ENCODE measurements at places on chromosomes 3 and 15. TPM values are rescaled to one million over a fixed set of nuclear protein-coding genes. Genes with fewer than 3 reads are reported as not detected.
A peak's percentile ranks its signal among the peaks of the same experiment; 100 is the strongest.

DNA sequence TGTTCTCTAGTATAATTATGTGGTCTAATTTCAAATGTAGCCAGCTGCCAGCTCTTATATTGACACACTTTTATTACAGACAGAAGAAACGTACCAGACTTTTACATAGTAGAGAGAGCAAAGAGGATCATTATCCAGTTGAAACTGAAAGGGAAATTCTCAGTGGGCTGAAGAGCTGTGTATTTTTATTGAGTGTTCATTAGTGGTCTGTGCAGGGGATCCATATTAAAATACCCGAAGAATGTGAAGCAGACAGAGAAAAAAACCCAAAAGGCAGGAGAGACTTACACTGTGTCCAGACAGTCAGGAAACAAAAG lies 41.3 kb downstream of the MYRIP start:
- no peak overlapping the region for H3K27ac ChIP-seq
- H3K4me3 ChIP-seq, result no peak overlapping the region
- no peak for DNase-seq
- H3K27me3 ChIP-seq, result no peaks in the 10 kb centered on the region
- no peaks in the 10 kb centered on the region for H3K4me1 ChIP-seq

GRCh38 chr3:32146746-32147211 lies 40.4 kb downstream of the GPD1L start:
- no peak for DNase-seq
- peaks cover 51% of the 10 kb centered on the region for H3K36me3 ChIP-seq
- no peaks in the 10 kb centered on the region for H3K4me1 ChIP-seq
- H3K27me3 ChIP-seq, result no peaks in the 10 kb centered on the region
- H3K4me3 ChIP-seq, result no peak overlapping the region
- H3K27ac ChIP-seq, result no peak overlapping the region

ZNF660 gene
- total RNA-seq, result 0.05 TPM

VIPR1 gene
- total RNA-seq, result 67.6 TPM

DNA sequence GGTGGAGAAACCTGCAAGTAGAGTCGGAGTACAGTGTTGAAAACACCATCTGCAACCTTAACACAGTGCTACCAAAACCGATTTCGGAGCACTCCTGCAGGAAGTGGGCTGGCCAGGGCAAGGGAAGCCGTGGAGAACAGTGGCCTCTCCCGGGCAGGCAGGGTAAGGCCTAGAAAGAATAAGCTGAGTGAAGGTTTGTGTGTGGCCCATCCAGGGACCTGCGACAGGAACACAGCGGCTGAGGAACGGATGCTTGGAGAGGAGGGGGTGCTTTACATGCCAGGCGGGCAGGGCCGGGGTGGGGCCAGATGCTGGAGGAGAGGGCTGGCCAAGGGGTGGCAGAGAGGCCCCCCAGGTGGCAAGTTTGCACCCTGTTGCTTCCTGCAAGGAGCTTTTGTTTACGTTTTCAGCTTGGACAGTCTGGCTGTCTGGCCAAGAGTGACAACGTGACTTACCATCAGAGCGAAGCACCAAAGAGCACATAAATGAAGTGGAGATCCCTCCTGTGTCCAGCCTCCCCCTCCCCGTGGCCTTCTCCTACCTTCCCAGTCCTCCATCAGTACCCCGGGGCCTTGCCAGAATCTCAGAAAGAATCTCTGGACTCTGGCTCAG lies 156.5 kb downstream of the PGPEP1L start:
- peak overlapping the region; percentile 53 for H3K27ac ChIP-seq
- DNase-seq, result peak; percentile 61
- peak overlapping the region; percentile 87 for H3K4me3 ChIP-seq
- H3K4me1 ChIP-seq, result peaks cover 39% of the 10 kb centered on the region

NEK11 gene
- 4.2 TPM for total RNA-seq

DNA sequence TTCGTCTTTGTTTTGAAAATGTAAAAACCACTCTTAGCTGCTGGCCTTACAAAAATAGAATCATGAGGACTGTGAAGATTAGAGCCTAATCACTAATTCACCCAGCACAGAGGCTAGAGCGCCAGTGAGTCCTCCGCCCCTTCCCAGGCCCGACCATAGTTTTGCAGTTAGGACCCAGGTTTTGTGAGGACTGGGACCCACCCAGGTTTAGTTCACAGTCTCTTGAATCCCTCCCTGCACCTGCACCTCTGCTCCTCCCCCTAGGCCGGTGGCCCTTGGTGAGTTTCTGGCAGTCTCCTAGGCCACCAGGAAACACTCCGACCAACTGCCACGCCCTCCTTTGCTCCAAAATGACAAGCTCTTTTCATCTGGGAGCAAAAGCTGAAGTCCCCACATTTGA lies 136.0 kb upstream of the CCDC54 start:
- peaks cover 14% of the 10 kb centered on the region for H3K4me1 ChIP-seq
- no peaks in the 10 kb centered on the region for H3K36me3 ChIP-seq
- H3K27me3 ChIP-seq, result no peaks in the 10 kb centered on the region
- no peak overlapping the region for H3K27ac ChIP-seq
- DNase-seq, result peak; percentile 5

GRCh38 chr3:29552051-29552450 lies 271.2 kb downstream of the RBMS3 start:
- no peak for DNase-seq
- H3K27ac ChIP-seq, result no peak overlapping the region
- H3K27me3 ChIP-seq, result no peaks in the 10 kb centered on the region
- H3K4me3 ChIP-seq, result no peak overlapping the region

GRCh38 chr3:185290266-185290665 lies 36.4 kb upstream of the EHHADH start:
- H3K27ac ChIP-seq, result no peak overlapping the region
- H3K4me1 ChIP-seq, result no peaks in the 10 kb centered on the region
- H3K36me3 ChIP-seq, result no peaks in the 10 kb centered on the region
- no peak for DNase-seq

Measured in CD4-positive, alpha-beta T cell (primary cell).